ENCODE measurements at places on chromosomes 11 and 22.
A peak's percentile ranks its signal among the peaks of the same experiment; 100 is the strongest.

GRCh38 chr11:122285070-122285988 is 169.3 kb upstream of the BLID start:
- DNase-seq, result no peak

DNA sequence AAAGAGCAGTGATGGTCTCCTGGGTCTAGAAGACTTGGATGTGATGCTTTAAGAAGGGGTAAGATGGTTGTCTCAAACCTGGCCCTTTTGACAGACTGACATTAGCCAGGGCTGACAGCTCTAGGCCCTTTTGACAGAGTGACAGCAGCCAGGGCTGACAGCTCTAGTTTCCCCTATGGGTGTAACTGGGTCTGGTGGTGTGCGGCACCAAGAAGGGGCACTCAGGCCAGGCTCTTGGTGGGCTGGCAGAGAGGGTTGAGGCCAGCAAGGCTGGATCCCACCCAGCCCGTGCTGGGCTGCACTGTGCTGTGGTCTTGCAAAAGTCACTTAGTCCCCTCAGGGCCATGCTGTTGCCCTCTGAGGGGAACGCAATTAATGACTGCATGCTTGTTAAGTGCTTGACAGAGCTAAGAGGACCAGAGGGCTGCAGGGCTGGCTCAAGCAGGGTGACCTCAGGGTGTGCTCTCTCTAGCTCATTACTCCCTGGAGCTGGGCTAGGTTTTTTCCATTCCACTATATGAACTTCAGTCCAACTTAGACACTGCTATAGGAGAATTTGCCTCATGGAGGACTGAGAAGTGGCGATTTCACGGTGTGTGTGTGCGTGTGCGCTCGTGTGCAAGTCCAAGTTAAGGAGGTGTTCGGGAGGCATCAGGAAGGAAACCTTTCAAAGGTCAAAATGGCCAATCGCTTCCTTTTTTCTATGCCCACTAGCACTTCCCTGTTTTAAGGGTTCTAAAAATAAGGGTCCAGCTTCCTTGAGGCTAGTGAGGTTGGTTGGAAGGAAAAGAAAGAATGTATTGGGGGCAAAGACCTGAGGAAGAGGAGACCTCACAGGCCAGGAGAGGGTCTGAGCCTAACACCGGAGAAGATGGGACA is 4.4 kb downstream of the UBASH3B start:
- peak; percentile 20 for DNase-seq

GRCh38 chr11:75380716-75381420 is 18.4 kb upstream of the RPS3 start:
- no peak for DNase-seq

DNA sequence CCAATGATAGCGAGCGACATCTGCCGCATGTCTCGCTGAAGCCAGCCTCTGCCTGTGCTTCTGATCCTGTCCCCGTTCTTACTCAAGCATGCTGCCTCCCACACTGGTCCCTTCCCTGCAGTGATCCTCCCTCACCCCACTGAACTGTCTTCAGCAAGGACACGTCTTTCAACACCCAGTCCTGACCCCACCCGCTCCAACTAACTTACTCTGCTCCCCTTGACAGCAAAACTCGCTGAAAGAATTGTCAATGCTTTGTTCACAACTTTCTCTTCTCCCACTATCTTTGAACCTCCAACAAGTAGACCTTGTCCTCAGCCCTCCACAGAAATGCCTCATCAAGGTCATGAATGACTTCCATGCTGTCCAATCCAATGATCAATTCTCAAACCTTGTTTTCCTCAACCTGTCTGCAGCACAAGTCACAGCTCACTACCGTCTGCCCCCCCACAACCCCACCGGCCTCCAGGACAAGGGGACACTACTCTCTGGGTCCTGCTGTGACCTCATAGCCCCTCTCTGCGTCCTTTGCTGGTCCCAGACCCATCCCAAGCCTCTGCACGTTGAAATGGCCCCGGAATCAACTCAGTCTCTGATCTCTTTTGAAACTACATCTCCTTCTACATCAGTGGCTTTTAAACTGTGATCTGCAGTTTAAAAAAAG is 108.0 kb downstream of the MICAL3 start:
- no peak for DNase-seq

GRCh38 chr22:50551160-50551752 is 5.6 kb downstream of the KLHDC7B start:
- DNase-seq, result no peak

DNA sequence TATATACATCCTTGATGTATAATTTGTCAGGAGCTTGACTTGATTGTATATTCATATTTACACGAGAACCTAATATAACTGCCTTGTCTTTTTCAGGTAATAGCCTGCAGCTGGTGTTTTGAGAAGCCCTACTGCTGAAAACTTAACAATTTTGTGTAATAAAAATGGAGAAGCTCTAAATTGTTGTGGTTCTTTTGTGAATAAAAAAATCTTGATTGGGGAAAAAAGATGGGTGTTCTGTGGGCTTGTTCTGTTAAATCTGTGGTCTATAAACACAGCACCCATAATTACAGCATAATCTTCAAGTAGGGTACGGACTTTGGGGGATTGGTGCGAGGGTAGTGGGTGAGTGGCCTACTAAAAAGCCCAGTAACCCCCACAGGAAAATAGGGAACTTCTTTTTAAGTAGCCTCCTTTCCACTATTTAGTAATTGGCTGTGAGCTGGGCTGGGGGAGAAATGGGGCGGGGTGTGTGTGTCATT is 7.5 kb downstream of the MALAT1 start:
- peak; percentile 77 for DNase-seq

GRCh38 chr11:111417011-111417765 is 38.1 kb upstream of the POU2AF1 start:
- no peak for DNase-seq

GRCh38 chr11:65051398-65051858 is 6.9 kb downstream of the NAALADL1 start:
- DNase-seq, result no peak

DNA sequence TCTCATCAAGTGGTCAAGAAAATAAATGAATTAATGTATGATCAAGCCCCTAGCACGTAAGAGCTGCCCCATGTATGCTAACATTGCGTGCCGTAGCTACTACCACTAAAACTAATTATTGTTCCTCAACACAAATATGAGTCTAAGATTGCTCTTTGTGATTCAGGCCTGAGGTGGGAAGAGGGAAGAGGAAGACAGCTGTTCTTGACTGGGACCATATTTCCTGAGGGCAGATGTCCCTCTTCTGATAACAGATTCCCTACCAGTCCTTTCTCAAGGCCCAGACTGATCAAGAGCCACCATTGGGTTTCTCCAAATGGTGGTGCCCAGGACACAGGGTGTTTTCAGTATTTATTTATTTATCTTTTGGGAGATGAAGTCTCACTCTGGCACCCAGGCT is 87.2 kb upstream of the CADM1 start:
- no peak for DNase-seq

GRCh38 chr11:3859373-3859881 is 4.0 kb downstream of the STIM1 start:
- no peak for DNase-seq

GRCh38 chr22:36461665-36462649 is 19.5 kb downstream of the TXN2 start:
- peak; percentile 98 for DNase-seq

GRCh38 chr11:131204765-131205380 is 165.5 kb upstream of the NTM start:
- DNase-seq, result no peak

GRCh38 chr11:12214751-12215150 is 104.4 kb downstream of the MICAL2 start:
- peak; percentile 51 for DNase-seq

GRCh38 chr22:44279069-44279360 is 33.7 kb downstream of the SHISAL1 start:
- DNase-seq, result no peak

DNA sequence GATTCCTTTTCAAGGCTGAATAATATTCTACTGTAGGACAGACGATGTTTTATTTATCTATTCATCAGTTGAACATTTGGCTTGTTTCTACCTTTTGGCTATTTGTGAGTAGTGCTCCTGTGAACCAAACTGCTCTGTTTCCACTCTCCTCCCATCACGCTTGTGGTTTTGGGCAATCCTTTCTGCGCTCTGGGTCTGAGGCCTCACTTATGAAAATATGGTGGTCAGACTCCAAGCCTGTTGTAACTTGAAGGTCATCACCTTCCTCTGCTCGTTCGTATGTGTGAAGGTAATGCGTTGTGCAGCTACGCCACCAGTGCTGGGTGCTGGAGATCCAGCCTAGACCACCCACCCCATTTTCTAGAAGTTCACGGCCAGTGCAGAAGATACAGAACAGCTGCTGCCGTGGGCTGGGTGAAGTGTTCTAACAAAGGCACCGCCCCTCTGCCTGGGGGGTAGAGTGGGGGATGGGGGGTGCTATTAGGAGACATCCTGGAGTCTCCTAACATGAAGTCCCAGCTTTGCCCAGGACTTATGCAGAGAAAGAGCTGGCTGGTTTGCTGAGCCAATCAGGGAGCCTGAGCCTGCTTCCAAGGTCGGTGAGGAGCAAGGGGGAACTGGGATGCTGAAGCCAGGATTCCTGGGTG is 21.0 kb downstream of the PTPN5 start:
- no peak for DNase-seq

DNA sequence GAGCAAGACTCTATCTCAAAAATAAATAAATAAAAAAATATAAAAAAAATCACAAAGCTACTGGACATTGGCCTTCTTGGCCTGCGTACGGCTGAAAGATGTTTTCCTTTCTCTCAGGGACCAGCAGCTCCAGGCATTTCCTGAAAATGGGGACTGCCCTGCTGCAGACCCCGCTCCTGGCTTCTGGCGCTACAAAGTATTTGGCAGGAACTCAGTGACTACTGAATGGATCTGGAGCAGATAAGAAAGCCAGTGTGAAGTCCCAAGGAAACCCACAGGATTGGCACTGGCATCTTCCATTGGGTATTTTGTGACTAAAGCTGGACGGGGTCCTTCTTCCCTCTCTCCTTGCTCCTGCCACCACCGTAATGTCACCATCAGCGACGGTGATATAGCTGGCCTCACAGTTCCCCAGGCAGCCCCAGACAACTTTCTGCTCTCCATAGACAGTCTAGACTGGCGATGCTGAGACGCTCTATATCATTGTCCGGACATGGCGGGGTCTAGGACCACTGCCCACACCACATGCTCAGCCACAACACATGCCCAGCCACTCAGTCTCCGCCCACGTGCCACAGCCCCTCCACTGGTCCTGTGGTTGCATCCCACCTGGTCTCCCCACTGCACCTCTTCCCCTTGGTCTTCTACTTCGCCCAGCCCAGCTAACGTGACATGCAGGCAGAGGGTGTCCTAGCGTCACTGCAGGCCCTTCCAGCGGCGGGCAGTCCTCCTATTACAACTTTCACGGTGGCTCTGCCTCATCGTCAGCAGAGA is 22.7 kb upstream of the YPEL1 start:
- DNase-seq, result no peak

DNA sequence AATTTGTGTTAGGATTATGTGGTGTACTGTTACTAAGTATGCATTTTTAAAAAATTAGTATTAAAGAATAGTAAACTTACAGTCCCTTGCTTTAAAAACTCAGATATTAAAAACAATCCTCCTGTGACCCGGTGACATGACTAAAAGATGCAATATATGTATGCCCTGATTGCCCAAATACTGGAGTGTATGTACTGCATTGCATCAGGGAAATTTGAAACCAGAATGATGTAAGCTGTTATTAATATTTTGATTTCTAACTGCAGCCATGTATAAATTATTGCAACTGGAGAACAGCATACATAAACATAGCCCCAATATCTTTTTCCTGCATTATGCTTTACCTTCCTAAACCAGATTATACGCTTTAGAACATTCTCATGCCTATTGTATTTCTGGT is 3.7 kb upstream of the HSPA8 start:
- DNase-seq, result peak; percentile 24

DNA sequence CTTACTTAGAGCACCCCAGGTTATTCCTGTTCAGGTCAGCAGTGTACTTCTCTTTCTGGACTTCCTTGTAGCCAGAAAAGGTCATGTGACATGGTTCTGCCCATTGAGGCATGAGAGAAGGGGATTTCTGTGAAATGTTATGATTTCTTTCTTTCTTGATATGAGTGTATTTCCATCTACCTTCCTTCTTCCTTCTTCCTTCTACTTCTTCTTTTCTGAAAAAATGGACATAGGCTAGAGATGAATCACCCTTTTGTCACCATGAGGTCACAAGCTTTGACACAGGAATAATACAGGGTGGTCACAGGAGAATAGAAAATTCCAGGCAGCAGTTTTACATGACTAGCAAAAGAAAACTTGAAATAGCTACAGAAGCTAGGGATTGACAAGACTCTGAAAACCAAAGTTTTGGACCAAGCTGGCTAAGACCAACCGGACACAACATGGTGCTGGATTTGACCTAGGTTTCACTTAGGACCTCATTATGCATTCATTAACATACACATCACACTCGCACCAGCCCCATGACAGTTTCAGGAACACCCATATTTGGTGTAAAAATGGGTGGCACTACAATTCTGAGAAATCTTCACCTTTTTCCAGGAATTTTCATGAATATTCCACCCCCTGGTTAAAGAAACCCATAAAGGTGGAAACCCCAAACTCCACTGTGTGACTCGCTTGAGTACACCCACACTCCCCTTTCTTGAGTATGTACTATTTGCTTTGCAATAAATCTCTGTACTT is 21.2 kb upstream of the MAP6 start:
- peak; percentile 21 for DNase-seq

DNA sequence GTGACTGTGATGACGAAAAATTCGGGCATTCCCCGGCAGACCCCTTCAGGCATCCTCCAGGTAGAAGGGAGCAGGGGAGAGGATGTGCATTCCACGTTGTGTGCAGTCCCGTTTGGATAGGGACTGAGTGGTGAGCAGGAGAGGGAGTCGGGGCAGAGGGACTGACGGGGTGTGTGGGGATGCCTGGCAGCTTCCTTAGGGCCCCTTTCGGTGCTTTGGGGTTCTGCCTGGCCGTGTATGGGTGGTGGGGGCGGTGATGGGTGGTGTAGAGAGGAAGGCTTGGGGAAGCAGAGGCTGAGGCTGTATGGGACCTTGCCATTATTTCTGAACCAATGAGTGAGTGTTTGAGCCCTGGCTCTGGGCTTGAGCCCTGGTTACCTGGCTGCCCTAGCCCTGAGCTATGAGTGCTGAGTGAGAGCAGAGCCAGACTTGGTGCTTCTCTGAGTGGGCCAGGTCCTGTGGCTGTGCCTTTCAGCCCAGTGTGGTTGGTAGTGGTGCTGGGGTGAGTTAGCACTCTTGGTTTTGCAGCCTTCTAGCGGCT is 914 bp downstream of the INPPL1 start:
- DNase-seq, result no peak

GRCh38 chr11:33391893-33392251 is 134.7 kb downstream of the HIPK3 start:
- DNase-seq, result no peak

DNA sequence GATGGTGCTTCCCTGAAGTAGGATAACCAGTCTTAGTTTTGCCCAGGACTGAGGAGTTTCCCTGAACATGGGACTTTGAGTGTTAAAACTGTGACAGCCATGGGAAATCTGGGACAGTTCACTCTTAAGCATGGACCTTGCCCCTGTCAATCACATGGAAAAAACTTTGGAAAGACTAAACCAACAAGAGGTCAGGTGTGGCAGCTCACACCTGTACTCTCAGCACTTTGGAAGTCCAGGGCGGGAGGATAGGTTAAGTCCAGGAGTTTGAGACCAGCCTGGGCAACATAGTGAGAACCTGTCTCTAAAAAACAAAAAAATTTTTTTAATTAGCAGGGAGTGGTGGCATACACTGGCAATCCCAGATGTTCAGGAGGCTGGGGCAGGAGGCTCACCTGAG is 3.3 kb upstream of the AMBRA1 start:
- DNase-seq, result no peak

Data from EL (cell line).